ENCODE measurements at places on chromosomes 12 and 14. TPM values are rescaled to one million over a fixed set of nuclear protein-coding genes. Genes with fewer than 3 reads are reported as not detected.

GRCh38 chr14:31566456-31566855 is 5.3 kb downstream of the NUBPL start:
- no peak for DNase-seq
- no peak overlapping the region for H3K27ac ChIP-seq
- no peaks in the 10 kb centered on the region for H3K27me3 ChIP-seq
- no peaks in the 10 kb centered on the region for H3K4me1 ChIP-seq

The BEGAIN gene
- polyA plus RNA-seq = 0.38 TPM

The GALNT6 gene
- polyA plus RNA-seq = 6.2 TPM

- peaks cover under 1% of the 10 kb centered on the region for H3K36me3 ChIP-seq
- H3K27ac ChIP-seq = no peak overlapping the region
- H3K27me3 ChIP-seq = no peaks in the 10 kb centered on the region
- H3K4me1 ChIP-seq = peaks cover 22% of the 10 kb centered on the region
- H3K4me3 ChIP-seq = no peak overlapping the region
Measured at GRCh38 chr12:82361461-82361915, 3.2 kb downstream of the METTL25 start.

- no peak overlapping the region for H3K27ac ChIP-seq
- peak overlapping the region; percentile 25 for H3K4me3 ChIP-seq
- no peaks in the 10 kb centered on the region for H3K27me3 ChIP-seq
Measured at GRCh38 chr12:131105736-131106348, 152.1 kb downstream of the ADGRD1 start.

The SLC17A8 gene
- polyA plus RNA-seq = not detected
